ENCODE measurements at places on chromosomes 12 and 14.

- no peak for DNase-seq
These were observed 4.7 kb downstream of the DDN start for GRCh38 chr12:48994224-48995085.

- no peak for DNase-seq
These were observed 58.4 kb downstream of the FAM222A start for GRCh38 chr12:109771746-109772621.

GRCh38 chr14:28759653-28760313, 6.8 kb upstream of the FOXG1 start:
- DNase-seq, result no peak

GRCh38 chr14:22560662-22561365, 28.2 kb downstream of the DAD1 start:
- no peak for DNase-seq

DNA sequence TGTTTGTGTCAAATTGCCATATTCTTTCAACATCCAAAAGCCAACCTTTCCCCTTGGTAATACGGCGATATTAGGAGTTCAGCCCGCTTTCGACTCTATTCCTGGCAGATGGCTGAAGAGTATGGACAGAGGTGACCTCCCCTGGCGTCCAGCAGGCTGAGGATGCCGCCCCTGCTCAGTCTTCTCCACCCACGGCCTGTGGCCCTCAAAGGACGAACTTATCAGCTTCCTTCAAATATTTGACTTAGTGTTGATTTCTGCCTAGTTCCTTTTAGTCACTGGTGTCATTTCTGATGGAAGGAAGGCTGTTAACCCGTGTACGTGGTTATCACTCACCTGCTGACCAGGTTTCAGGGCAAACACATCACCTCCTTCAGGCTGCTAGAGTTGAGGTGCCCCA, 65.0 kb downstream of the TESC start:
- no peak for DNase-seq

Data from mesothelial cell of epicardium (in vitro differentiated cells).